ENCODE measurements at places on chromosomes 3 and 15.

DNA sequence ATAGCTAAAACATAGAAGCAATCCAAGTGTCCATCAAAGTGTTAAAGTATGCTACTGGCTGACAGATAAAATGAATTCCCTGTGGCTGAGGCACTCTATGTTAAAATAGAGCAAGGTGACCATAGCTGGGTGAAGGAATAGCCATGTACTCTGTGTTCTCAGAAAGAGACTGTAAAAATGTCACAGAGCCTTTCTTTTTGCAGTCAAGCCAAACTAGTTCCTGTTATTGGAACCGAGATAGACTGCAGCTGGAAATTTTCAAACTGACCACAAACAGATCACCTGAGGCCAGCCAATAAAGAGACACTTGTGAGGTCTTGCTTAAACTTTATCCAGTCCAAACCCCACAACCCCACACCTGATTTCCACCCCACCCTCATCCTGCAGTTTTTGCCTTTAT is 422.8 kb upstream of the NAALADL2 start:
- no peak for DNase-seq

GRCh38 chr15:59157840-59158700 is 48.6 kb upstream of the LDHAL6B start:
- no peak for DNase-seq

DNA sequence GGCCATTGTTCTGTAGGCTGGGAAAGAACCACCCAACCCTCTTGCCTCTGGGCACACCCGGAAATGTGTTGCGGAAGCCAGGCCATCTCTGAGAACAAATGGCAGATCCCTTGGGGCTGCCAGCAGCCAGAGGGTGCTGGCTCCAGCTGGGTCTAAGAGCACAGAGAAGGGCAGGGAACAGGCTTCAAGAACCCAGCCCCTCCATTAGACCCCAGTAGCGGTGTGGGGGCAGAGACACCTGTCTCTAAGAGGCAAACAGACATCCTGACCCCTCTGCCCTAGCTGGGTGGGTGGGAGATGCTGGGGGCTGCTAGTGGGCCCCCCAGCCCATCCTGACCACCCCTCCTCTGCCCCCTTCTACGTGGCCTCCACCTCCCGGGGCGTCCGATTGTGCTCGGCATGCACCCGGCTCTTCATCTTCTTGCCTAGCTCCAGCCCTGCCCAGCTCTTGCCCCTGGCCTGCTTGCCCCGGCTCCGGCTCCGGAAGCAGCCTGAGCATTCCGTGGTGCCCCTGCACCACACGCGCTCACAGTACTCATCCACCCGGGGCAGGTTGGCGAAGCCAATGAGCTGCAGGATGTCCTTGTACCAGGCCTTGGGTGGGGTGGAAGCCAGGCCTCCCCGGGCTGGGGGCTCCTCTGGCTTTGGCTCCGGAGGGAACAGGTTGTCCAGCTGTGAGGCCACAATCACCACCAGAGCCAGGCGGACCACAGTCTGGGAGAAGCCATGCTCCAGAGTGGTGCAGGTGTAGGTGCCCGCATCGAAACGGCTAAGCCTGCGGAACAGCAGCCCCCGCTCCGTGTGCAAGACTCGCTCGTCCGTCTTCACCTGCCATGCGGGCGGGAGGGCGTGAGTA is 9.4 kb downstream of the SEMA3G start:
- peak; percentile 22 for DNase-seq

DNA sequence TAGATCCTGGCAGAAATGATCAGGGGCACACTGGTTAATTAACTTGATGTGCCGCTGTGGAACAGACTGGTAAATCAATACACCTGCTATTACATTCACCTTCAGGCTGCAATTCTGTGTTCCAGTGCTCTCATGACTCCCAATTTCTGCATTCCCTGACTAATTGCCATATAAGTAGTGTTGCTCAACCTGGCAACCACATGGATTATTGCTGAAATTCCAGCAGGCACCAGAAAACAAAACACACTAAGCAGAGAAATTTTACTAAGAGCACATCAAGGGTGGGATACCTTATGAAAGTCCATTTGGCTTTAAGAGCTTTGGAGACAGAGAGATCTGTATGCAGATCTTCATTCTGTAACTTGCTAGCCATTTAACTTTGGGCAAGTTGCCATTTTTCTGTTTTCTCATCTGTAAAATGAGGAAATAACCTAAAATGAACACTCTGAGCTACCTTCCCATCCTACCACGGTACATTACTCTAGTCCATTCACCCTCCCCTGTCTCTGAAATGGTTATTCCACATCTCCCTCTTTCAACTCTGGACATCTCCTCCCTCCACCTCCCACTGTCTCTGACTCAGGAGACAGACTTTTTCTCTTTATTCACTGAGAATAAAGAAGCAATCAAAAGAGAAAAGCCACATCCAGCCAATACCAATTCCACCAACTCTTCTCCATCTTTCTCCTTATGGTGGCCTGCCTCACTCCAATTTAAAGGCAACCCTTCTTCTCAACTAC is 54.6 kb downstream of the STAC start:
- no peak for DNase-seq

GRCh38 chr3:100022506-100022905 is 91.8 kb downstream of the FILIP1L start:
- DNase-seq = no peak

GRCh38 chr3:124178531-124178930 is 186.6 kb upstream of the ROPN1 start:
- no peak for DNase-seq

DNA sequence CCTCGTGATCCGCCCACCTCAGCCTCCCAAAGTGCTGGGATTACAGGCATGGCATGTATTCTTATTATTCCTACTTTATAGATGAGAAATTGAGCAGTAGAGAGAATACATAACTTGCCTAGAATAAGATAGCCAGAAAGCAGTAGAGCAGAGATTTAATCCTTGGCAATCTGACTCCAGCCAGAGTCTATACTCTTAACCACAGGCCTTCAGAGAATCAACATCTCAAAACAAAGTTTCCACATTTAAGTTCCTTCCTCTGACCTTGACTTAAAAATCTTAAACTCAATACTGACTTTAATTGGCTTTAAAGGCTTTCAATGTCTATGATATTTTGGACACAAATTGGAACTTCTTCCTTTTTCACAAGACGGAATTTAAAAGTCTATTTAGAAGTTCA is 37.1 kb downstream of the ZNF106 start:
- DNase-seq = no peak

DNA sequence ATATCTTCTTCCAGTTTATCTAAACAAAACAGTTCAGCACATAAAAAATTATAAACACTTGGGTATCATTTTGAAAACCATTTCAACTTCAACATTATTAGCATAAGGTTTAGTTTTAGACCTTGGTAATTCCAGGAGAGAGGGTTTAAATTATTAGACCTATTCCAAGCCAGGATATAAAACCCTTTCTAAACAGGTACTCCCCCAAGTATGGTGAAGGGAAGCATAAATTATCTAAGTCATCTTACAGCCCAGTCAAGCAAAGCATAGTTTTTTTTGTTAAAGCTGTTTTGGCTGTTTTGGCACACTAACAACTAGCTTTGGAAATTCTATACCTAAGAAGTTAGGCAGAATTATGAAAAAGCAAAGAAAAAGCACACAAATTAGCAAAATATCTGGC is 87.3 kb downstream of the FBN1 start:
- DNase-seq = no peak

DNA sequence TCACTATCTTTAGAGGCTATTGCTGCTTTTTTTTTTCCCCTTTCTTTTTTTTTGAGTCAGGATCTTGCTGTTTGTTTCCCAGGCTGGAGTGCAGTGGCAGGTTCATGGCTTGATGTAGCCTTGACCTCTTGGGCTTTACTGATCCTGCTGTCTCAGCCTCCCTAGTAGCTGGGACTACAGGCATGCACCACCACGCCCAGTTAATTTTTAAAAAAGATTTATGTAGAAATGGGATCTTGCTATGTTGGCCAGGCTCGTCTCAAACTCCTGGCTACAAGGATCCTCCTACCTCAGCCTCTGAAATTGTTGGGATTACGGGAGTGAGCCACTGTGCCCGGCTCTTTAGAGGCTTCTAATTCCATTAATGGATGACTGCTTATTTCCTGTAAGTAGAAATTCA is 15.1 kb downstream of the MGA start:
- no peak for DNase-seq

DNA sequence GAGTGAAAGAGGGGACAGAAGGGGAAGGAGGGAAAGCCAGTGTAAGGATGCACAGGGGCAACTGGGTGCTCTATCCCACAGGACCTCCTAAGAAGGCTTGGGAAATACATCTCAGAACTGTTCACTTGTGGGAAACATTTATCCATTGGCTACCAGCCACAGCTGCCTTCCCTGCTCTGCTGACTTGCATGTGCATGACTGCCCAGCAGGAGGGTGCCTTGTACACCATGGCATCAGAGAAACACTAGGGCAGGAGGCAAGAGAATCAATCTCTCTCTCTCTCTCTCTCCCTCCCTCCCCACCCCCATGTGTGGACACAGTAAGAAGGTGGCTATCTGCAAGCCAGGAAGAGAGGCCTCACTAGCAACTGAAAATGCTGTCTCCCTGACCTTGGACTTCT is 62.9 kb upstream of the ZBTB38 start:
- DNase-seq = no peak

DNA sequence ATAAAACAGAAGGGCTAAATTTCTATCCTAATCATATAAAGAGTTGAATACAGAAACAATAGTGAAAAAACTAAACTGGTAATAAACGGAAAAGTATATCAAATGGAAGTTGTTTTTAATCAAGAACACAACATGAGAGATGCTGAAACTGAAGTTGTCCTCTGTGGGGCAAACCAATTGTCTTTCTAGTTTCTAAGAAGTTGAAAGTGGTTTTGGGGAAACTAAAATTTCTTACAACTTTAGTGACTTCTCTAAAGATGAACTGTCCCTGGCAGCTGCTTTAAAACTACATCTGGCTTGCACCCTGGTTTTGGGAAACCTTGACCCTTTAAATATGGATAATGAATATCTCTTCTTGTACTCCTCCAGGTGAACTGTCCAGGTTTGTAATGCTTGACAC is 155.6 kb downstream of the ADAM10 start:
- DNase-seq = no peak

DNA sequence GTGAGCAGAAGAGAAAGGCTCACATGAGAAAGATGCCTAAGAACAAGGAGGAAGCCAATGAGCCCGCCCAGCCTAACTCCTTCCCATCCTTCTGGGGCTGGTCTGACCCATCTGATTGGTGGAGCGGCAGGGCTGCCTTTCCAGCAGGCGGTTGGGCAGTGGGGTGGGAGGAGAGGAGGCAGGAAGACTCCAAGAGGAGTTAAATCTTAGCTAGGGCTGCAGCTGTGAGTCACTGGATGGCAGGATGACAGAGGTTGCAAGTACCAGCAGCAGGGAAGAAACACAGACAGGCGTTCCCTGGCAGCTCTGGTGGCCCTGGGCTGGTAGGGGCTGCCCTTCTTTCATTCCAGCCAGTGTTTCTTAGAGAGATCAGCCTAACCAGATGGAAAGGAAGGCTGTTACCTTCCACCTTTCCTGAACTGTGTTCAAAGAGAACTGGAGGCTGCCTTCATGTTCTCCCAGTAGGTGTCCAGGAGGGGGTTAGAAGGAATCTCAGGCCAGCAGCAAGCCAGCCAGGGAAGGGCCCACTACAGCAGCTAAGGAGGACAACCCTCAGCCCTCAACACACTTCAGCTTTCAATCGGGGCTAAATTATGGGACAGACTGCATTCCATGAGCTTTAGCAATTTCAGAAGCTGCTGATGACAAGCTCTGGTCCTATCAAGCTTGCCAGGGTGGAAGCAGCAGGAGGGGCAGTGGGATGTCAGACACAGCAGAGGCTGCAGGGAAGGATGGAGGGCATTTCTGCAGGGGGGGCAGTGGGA is 50.3 kb downstream of the CHSY1 start:
- DNase-seq = no peak

GRCh38 chr3:123371859-123372685 is 76.8 kb downstream of the ADCY5 start:
- DNase-seq = no peak

DNA sequence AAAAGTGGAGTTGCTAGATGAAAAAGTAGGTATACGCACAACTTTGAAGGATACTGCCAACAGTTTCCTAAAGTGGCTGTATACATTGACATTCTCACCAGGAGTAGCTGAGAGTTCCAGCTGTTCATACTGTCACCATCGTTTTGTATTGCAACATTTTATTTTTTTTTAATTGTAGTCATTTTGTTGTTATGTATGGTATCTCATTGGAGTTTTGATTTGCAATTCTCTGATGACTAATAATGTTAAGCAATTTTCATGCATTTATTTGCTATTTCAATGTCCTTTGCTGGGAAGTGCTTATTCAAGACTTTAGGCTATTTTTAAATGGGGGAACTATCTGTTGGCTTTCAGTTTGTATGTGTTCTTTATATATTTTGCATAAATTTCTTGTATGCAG is 185.1 kb upstream of the TGFBR2 start:
- no peak for DNase-seq

- no peak for DNase-seq
These were observed 31.6 kb downstream of the ISL2 start for GRCh38 chr15:76368122-76368621.

GRCh38 chr3:150635076-150635475 is 32.0 kb downstream of the SELENOT start:
- DNase-seq = no peak

DNA sequence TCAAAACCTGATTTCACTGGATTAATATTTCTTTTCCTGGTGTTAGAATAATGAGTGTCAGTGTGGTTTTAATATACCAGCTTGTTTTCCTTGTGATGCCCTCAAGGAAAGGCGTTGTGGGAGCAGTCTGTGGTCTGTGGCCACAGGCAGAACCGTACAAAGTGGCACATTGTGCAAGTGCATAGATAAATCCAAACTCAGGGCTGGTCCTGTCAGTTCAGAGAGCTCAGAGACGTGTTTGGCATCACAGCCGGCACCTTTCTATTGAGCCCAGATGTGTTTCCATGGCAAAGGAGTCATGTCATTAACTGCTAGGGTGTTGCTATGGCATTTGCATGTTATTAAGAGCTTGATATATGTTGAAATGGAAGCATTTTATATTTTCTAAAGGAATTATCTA is 289.9 kb upstream of the RASGRP1 start:
- DNase-seq = no peak

DNA sequence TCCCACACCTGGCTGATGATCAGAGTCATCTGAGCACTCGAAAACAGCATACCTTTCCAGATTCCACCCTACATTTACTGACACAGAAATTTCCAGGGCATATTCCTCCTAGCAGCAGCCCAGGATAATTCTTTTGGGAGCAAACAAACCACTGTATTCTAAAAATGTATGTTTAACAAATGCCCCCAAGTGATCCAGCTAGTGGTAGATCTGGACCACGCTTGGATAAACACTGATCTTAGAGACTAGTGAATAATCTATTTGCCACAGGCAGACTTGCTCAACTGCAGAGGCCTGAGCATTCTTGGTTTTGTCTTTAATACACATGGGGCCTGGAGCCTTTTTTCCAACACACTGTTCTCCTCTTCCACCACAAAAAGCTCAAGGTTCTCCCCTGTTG is 89.6 kb downstream of the TM4SF4 start:
- no peak for DNase-seq

GRCh38 chr3:16800361-16800760 is 84.4 kb upstream of the PLCL2 start:
- DNase-seq = no peak

- no peak for DNase-seq
These were observed 37.1 kb upstream of the CEMIP start for GRCh38 chr15:80742081-80742480.

Measured in GM13976 (cell line).